ENCODE measurements at places on chromosomes 11 and 22. TPM values are rescaled to one million over a fixed set of nuclear protein-coding genes. Genes with fewer than 3 reads are reported as not detected.

DNA sequence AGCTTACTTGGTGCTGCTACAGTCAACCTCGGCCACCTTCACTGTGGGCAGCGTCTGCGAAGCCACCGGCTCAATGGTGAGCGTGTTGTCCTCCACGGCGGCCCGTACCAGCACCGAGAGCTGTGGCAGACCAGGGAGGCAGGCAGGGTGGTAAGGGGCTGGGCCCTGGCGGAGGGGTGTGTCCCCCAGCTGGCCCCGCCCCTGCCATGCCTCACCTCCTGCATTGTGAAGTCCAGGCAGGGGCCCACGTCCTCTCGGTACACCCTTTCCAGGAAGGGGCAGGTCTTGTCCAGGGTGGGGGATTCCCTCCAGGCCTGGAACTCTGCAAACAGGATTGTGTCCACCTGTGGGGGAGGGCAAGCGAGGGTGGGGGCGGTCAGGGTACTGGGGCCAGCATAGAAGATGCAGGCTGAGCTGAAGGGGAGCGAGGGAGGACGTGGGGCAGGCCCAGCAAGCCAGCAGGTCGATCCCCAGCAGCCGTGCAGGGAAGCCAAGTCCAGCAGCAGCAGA lies 12.8 kb downstream of the RAB3IL1 start:
- DNase-seq: no peak

DNA sequence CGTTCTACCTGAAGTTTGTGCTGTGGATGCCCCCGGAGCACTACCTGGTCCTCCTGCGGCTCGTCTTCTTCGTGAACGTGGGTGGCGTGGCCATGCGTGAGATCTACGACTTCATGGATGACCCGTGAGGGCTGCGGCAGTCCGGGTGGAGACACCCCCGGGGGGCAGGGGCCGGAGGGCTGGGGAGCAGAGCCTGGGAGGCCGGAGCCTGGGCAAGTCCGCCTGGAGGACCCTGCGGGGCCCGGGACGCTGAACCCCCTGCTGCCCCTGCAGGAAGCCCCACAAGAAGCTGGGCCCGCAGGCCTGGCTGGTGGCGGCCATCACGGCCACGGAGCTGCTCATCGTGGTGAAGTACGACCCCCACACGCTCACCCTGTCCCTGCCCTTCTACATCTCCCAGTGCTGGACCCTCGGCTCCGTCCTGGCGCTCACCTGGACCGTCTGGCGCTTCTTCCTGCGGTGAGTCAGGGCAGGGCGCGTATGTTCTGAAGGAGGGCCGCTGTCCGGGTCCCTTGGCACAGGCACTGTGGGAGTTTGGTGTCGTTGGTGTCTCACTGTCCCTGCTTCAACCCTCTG lies 17.3 kb downstream of the RNH1 start:
- DNase-seq: no peak

GRCh38 chr11:79441461-79441875 lies 638 bp upstream of the TENM4 start:
- DNase-seq: no peak

- DNase-seq: no peak
These were observed 16.1 kb downstream of the MICALL1 start for GRCh38 chr22:37922191-37922590.

The SLC6A5 gene
- polyA plus RNA-seq: not detected

The SPTBN2 gene
- 2.5 TPM for polyA plus RNA-seq

The SLN gene
- 0.09 TPM for polyA plus RNA-seq

The TRIM29 gene
- 37.5 TPM for polyA plus RNA-seq
